ENCODE measurements at places on chromosomes 2 and 18.
A peak's percentile ranks its signal among the peaks of the same experiment; 100 is the strongest.

GRCh38 chr2:105617631-105618350 is 126.9 kb upstream of the NCK2 start:
- DNase-seq, result no peak

DNA sequence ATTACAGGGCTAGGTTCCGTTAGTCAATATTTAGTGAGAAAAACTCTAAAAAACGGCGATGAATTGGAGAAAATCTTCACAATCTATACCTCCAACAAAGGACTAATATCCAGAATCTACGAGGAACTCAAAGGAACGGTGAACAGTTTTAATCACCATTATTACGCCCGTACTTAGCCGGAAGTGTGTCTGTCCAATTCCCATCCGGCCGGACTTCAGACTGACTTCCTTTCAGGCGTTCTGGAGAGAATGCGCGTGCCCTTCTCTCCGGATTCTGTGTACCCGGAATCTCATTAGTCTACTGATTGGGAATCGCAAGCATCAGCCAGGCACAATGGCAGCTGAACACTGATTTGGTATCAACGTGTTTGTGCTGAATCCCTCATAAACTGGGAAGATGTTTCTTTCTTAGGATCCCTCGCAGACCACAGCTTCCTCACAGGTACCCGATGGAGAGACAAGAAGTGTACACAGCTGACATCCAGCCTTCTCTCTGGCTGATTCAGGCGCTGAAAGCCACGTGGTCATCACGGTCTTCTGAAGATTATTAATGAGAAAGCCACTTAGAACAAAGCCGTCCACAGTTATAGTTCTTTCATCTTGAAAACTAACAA is 239.9 kb downstream of the ZNF516 start:
- DNase-seq, result no peak

GRCh38 chr2:17000184-17000482 is 334.5 kb upstream of the CYRIA start:
- no peak for DNase-seq

- DNase-seq, result no peak
These were observed 92.5 kb upstream of the ZNF532 start for GRCh38 chr18:58772161-58772560.

DNA sequence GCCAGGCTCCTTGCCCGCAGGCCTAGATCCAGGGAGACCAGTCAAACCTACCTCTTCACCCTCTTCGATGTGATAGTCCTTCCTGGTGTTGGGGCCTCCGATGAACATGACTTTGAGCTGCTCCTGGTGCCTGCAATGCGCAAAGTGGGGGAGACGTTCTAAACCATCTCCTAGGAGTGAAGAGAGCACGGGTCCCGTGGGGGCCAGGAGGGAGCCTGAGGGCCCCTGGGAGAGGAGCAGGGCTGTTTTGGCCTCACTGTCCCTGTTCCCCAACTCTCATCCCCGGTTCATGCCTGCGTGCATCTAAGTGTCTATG is 3.9 kb downstream of the HAAO start:
- DNase-seq, result no peak

DNA sequence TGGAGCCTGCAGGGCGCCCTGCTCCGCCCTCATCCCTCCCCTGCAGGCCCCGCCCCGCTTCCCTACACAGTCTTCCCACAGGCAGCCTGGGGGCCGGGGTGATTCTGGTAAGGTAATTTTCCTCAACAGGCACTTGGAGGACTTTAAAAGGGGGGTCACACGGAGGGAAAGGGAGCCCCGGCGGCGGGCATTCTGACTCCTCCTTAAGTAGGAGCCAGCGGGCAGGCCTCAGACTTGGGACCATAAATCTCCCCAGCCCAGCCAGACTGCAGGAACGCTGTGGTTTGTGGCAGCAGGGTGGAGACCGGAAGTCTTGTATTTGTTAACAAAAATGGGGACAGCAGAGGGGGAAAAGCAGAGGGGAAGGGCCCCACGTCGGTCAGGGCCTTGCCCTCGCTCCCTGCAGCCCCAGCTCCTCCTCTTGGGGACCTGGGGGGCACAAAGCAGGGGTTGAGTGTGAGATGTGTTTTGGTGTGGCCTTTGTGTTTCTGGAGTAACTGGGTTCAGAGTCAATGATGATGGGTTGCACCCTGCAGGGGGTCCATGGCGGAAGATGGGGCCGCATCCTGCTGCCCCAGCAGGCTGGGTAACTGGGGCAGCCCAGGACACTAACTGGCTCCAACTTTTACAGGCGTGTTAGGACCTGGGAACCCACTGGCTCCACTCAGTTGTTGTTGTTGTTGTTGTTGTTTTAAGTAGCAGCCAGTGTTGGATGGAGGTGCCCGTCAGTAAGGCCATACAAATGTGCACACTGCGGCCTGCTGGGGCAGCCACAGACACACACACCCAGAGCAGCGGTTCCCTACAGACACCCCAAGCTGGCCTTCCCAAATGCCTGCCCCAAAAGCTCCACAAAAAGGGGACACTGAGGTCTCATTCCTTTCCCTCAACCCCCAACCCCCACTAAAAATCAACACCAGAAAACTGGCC is 27.7 kb downstream of the SMAD7 start:
- DNase-seq, result peak; percentile 95

- no peak for DNase-seq
These were observed 92.8 kb upstream of the HS6ST1 start for GRCh38 chr2:128411431-128411830.

GRCh38 chr18:53944721-53945120 is 279.7 kb downstream of the MBD2 start:
- peak; percentile 1 for DNase-seq

GRCh38 chr2:44121899-44122298 is 46.8 kb upstream of the PPM1B start:
- no peak for DNase-seq

GRCh38 chr2:170886386-170886785 is 42.7 kb upstream of the GORASP2 start:
- DNase-seq, result peak; percentile 88

DNA sequence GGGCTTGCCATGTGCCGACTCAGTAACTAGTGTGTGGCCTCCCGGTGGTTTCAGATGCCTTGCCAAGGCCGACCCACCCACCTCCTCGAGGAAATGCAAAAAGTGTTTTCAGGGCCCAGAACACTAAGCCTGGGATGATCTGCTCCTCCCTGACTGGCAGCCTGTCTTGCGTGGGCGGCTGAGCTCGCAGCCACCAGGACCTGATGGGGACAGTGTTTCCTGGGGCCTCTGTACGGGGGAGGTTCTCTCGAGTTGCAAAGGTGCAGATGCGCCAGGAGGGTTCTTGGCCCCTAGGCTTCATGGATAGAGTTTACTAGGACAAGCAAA is 85.2 kb downstream of the GLI2 start:
- DNase-seq, result peak; percentile 58

- DNase-seq, result peak; percentile 95
These were observed 10.5 kb downstream of the COL3A1 start for GRCh38 chr2:188984680-188985079.

GRCh38 chr18:33495278-33495677 is 54.8 kb upstream of the CCDC178 start:
- peak; percentile 12 for DNase-seq

DNA sequence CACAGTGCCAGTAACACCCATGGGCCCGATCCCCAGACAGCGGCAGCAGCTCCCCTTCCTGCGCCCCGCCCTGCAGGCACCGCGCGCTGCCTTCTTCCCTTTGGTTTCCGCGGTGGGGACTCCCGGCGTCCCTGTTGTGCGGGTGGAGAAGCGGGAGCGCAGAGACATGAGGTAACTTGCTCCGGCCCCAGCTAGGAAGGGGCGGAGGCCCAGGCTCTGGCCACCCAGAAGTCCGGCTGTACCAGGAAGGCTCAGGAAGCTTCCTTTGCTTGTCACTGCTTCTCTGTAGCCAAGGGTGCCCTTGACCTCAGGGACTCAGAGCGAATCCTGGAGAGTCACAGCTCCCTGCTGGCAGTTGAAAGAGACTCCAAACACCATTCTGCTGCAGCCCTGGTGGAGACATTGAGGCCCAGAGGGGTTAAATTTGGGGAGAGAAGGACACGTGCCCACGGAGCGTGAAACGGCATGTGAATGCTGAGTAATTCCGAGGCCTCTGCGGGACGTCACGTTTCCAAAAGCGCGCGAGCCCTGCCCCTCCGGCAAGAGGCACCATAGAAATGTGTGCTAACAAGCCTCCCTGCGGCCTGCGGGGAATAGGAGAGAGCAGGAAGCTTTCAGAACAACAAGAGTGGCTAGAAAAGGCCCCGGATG is 6.7 kb upstream of the ADCY3 start:
- DNase-seq, result peak; percentile 21

DNA sequence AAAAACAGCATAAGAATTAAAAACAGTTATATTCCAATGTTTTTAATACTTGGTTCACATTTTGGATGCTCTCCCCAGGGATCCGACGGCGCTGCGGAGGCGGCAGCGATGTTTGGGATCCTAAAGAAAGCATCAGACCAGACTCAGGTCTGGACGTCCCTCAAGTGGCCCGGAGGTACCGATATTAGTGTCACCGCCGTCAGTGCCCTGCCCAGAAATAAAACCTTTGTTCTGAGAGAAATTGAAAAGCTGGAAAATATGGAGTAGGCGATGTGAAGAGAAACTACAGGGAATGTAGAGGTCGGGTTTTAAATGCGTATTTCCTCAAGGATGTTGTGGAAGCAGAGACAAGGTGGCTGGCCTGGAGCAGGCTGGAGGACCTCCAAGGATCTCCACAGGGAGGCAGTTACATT is 683 bp upstream of the TBC1D8 start:
- no peak for DNase-seq

GRCh38 chr2:186721956-186722355 is 28.1 kb downstream of the FAM171B start:
- no peak for DNase-seq

Measured in amniotic epithelial cell (primary cell).